Cerebellar cortex (tissue), 1 donor: ENCODE measurements at places on chromosomes 6 and 20.

DNA sequence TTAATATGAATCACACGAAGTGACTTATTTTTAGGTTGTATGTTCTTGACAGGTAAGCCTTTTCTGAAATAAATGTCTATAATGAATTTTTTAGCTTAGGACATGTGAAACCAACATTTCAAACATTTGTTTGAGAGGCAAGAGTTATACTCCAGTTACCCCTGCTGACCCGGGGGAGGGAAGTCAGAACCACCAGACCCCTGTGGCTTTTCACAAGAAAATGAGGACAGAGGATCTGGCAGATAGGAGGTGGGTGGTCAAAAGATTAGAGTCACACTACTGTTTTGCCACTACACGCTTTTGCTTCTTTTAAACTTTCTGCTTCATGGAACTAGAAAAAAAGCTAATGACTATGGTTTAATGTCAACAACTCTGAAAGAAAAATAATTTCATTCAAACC, 27.5 kb upstream of the ADGRF4 start:
- DNase-seq, result no peak

DNA sequence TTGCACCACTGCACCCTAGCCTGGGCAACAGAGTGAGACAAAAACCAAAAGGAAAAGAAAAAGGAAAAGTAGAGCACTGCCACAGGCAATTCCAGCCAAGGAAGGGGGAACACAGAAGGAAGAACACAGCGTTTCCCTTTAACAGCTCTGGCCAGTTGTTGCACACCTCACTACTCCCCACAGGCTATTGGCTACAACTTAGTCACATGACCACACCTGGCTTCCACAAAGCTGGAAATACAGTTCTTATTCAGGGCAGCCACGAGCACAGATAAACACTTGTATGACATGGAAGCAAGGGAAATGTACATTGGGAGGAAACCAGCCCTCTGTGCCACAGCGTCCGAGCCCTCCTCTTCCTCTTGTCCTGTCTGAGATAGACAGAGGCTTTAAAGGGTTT, 249.0 kb upstream of the JARID2 start:
- no peak for DNase-seq

GRCh38 chr6:134735461-134735860, 214.4 kb downstream of the ALDH8A1 start:
- DNase-seq, result no peak

DNA sequence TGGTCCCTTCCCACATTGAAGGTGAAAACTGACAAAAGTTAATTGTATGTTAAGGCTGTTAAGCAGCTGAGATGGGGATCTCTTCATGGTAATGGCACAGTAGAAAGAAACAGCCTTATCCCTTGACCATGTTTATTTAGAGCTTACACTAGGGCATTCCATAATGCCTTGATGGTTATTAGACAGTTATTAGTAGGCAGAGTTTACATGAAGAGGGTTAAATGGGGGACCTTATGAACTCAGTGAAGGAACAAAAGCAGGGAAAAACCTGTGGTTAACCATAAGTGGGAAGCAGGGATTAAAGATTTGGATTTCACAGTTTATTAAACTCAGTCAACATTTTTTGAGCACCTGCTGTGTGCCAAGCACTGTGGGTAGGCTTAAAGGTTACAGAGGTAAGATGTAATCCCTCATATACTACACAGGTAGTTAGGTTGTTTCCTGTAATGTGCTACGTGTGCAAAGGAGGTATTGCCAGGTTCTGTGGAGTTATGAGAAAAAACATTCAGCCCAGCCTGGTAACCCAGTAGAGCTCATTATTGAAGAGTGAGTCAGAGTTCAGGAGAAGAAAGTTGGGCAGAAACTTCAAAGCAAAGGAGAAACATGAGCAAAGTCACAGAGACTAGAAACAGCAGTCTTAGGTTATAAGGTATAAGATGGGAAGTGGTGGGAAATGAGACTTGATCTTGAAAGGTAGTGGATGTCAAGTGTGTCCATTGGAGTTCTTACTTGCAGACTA, 32.3 kb upstream of the GNRH2 start:
- DNase-seq, result no peak

GRCh38 chr6:2914318-2914660, 11.2 kb upstream of the SERPINB9 start:
- DNase-seq, result no peak

GRCh38 chr6:86791476-86791875, 145.9 kb upstream of the HTR1E start:
- no peak for DNase-seq

DNA sequence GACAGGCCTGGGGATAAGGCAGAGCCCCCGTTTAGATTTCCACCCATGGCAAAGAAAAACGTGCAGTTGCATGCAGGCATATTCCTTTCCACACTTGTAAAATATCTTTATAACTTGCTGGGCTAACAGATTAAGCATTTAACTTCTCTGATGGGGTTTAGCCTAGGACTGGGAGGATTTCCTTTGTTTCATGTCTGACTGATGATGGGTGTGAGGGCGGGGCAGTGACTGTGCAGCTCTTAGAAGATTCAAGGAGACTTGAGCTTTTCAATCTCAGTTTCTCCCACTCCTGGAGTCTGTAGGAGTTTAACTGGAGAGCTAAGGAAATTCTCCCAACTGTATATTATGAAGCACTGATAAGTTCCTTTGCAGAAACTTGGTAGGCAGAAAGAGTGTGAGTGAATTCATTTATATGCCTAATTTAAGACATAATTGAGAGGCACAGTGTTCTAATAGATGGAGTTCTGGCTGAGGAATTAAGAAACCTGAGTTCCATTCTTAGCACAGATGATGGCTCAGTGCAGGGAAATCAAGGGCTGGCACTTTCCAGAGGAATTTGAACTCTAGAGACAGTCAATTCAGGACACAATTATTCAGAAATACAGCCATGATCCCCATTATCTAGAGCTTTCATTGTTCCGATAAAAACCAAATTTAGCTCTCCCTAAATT, 214.6 kb upstream of the CNR1 start:
- no peak for DNase-seq

GRCh38 chr6:85192186-85192585, 257.7 kb upstream of the NT5E start:
- no peak for DNase-seq

GRCh38 chr6:27213544-27214125, 33.9 kb upstream of the PRSS16 start:
- no peak for DNase-seq

GRCh38 chr20:43994486-43995100, 79.9 kb downstream of the TOX2 start:
- DNase-seq, result no peak

DNA sequence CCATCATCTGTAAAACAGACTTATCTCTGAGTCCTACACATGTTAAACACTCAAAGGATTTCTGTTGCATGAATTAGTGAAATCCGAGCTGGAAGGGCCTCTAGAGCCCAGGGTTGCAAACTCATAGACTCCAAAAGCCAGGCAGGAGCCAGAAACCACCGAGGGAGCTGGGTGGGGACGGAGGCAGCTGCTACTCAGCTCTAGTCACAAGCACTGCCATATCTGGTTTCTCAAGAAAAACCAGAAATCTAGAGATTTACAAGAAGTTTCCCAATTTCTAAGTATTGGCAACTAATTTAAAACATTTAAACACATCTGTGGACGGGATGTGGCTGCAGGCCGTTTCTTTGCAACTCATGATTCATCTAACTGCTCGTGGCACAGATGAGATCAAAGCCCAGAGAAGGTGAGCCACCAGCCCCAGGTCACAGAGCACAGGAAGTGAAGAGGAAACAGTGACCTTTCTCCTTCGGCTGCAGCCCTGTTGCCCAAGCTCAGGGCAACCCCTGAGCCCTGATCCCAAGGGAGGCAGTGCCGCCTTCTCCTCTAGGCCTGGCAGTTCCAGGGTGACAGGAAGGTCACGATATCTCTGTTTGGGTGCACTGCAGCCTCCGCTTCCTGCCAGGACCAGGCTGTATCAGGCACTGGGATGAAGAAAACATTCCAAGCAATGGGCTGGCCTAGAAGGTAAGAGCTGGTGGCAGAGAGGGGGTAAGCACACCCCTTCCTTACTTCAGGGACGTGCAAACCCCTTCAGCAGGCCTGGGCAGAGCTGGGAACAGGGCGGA, 26.4 kb upstream of the PTGIS start:
- no peak for DNase-seq
